ENCODE measurements at places on chromosomes 7 and 10.

DNA sequence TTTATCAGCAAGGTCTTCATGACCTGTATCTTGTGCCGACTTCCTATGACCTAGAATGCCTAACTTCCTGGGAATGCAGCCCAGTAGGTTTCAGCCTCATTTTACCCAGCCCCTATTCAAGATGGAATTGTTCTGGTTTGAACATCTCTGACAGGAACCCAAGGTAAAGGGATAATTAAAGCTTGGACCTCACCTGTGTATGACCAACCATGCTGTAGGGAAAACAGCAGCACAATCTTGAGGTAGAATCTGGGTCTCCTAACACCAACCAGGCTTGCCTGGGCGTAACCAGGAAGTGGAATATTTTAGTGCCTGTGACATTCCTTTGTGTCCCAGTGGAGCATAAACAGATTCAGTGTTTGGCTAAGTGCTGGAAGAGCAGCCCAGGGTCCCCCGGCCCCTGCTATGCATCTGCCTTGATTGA lies 94.1 kb downstream of the PFKFB3 start:
- DNase-seq, result no peak

- peak; percentile 68 for DNase-seq
These were observed 29.8 kb downstream of the PLAU start for GRCh38 chr10:73940634-73941221.

DNA sequence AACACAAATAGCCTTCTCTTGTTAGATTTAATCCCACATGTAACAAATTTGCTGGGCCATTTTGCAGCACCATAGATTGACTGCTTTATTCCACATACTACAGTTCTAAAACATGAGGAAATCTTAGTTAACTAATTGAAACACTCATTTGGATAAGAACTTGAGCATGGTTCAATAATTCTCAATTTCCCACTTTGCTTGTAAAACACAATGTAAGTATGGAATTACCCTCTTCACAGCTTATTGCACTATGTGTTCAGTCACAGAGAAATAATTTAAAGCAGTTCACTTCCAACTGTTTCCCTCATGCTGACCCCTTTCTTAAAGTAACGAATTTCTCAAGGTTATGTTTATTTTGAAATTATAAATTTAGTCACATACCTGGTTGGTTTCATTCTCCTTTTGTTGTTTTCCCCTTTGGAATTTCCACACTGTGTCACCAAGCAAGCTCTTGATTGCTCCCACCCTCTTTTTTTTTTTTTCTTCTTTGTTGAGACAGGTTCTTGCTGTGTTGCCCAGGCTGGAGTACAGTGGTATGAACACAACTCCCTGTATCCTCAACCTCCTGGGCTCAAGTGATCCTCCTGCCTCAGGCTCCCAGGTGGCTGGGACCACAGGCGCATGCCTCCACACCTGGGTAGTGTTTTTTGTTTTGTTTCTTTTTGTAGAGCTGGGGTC lies 425.4 kb downstream of the EXOC4 start:
- no peak for DNase-seq

DNA sequence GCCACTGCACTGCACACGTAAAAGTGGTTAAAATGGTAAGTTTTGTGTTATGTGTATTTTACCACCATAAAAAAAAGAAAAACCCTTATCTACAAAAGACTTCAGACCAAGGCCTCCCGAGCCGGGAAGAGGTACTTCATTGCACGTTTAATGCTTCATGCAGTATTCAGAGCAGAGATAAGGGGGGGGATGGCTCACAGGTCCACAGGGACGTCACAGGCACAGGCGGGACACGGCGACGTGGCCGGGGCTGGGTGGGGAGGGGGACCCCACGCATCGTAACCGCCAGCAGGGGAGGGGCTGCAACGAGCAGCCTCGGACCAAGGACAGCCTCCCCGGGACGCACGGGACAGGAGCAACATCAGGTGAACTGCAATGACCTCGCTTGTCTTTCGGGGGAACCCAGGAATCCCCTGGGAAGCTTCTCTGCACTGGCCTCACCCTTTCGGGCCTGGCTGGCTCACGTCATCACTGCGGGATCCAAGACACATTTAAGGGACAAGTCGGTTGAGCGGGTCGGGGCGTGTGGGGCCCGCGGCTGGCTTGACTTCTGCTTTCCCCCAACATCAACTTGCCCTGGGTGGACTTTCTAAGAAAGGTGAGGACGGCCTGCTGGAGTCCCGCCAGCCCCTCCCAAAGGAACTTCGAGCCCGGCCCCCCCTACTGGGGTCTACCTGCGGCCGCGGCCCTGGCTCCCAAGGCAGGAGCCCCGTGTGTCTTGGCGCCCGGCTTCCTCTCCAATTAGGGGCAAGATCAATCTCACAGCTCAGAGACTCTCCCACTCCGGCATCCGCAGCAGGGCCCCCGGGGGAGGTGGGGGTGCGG lies 29.6 kb upstream of the PDGFA start:
- no peak for DNase-seq

DNA sequence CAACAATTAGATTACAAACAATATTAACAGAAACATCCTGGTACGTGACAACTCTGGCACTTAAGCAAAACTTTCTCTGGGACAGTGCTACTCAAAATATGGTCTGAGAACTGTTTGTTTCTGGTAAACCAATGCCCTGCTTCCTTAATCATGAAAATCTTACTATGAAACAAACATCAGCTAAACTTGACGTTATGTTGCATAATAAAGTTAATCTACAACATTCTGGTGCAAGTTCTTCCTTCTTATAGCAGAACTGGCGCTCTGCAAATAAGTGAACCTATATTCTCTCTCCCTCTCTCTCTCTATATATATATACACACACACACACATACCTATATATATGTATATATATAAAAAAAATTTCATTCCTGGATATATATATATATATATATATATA lies 7.8 kb downstream of the C7orf33 start:
- DNase-seq, result no peak

DNA sequence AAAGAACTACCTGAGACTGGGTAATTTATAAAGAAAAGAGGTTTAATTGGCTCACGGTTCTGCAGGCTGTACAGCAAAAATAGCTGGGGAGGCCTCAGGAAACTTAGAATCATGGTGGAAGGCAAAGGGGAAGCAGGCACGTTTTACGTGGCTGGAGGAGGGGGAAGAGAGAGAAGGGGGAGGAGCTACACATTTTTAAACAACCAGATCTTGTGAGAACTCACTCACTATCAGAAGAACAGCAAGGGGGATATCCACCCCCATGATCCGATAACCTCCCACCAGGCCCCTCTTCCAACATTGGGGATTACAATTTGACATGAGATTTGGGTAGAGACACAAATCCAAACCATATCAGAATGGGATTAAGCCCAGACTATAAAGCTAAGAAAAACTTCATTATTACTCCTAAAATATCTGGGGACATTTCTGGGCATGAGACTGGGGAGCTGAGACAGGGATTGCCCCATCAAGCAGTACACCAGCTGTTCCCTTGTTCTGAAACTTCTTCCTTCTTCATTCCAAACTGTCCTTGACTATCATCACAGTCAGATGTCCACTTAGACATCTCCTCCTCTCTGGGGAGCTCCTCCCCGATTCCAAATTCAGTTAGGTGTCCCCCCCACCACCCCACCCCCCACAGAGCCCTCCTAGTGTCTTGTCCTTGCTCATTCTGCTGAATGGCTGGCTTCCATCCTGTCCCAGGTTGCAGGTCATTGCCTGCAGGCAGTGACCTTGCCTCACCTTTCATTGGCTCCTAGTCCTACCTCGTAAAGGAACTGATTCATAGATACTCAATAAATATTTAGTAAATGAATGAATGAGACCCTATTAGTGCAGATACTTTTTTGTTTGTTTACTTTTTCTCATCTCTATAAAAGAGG lies 132.6 kb downstream of the EVX1 start:
- no peak for DNase-seq

- DNase-seq, result no peak
These were observed 12.7 kb upstream of the ABCC2 start for GRCh38 chr10:99769706-99770105.

DNA sequence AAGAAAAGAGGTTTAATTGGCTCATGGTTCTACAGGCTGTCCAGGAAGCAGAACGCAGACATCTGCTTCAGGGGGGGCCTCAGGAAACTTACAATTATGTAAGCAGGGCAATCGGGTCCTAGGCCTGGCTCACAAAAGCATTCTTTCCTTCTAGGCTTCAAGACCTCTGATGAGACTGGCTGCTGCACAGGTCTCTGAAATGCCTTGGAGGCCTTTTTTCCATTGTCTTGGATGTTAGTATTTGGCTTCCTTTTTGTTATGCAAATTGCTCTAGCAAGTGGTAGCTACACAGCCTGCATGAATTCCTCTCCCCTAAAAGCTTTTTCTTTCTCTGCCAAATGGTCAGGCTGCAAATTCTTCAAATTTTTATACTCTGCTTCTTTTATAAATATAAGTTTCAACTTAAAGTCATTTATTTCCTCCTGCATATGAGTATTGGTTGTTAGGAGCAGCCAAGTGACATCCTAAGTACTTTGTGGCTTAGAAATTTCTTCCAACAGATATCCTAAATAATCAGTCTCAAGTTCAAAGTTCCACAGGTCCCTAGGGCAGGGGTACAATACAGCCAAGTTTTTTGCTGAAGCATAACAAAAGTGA lies 83.1 kb upstream of the SEMA3A start:
- DNase-seq, result no peak

DNA sequence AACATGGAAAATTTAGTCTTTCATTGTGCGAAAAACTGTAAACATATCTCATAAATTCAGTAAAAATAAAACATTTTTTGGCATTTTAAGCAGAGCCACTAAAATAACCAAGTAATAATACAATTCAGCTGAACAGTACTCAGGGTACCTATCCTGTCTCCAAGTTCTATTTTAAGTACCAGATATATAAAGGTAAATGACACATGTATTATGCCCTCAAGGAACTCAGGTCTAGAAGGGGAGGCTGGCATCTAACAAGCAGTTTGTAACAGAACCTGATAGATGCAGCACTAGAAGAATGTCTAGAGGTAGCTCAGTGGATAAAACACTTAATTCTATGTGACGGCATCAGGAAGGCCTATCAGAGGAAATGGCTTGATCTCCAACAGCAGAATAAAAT lies 112.2 kb downstream of the CRPPA start:
- no peak for DNase-seq

DNA sequence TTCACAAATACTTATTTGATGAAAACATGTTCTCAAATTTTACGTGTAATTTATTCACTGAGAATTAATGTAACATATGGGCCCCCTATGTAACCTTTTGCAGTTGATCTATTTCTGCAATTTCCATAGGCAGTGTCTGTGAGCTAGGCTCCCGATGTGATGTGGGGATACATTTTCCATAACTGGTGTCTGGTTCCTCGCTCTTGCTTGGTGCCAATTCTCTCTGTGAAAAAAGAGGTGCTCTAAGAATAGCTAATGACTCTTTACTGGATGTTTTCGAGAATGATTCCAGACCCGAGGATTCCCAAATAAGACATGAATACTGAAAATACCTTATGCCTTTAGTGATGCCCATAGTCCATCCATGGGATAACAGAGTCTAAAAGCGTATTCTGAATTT lies 286.7 kb upstream of the FZD8 start:
- no peak for DNase-seq

GRCh38 chr10:11525503-11525902 lies 85.9 kb downstream of the USP6NL start:
- no peak for DNase-seq

DNA sequence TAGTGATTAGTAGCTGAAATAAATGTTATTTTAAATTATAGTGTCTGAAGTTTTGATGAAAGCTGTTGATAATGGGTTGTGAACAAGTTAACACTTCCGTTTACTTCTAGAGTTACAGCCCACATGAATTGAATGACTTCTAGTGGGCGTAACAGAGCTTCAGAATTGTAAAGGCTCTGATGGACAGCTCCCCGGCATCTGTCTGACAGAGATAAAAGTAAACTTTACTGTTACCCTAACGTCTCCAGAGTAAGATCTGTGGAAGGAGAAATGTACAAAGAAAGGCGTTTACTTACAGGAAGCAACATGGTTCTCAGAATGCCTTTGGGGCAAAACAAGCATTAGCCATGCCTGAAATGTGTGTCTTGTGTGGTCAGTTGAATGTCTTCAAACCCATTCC lies 124.4 kb downstream of the ADARB2 start:
- no peak for DNase-seq

DNA sequence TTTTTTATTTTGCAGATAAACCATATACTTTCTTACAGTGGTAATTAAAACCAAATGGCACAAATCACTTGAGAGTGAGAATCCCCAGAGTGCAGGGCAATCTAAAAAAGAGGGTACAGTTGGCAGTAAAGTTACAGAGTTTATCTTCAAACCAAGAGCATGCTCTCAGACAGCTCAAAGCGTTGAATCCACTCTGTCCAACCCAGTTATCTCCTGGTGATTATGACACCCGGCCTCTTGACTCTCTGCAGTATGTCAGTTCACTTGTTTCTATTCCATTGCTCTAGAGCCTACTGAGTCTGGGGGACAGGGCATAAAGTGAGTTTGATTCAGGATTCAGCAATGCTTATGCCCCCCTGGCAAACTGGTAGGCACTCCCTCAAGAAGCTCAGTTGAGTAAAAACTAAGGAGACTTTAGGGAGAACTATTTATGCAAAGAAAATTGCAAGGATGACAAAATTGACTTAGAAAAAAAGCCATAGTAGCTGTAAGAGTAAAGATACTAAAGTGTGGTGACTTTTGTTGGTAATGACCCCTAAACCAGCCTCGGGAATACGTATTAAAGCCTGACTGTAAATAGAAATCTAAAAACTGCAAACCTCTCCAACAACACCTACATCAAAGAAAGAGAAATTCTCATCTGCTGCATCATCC lies 55.5 kb downstream of the COL1A2 start:
- DNase-seq, result no peak

- DNase-seq, result no peak
These were observed 2.0 kb upstream of the IL2RA start for GRCh38 chr10:6064119-6064518.

GRCh38 chr7:100021297-100021696 lies 5.9 kb downstream of the ZKSCAN1 start:
- no peak for DNase-seq

DNA sequence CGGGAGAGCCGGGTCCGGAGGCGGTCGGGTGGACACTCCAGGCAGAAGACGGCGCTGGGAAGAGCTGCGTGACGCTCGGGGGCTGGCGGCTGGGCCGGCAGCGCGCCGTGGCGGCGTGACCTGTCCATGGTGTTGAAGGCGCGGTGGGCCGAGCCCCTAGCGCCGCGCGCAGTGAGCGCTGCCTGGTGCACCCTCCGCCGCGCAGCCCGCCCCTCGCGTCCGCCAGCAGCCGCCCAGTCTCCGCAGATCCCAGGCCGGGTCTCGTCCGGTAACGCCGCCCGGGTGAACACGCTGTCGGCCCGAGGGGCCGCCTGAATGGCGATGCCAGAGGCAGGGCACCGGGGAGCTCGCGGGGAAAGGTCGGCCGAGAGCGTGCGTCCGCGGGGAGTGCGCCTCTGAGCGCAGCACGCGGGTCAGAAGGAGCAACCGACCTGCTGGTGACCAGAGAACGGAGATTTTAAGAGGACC lies 657 bp upstream of the TMEM178B start:
- no peak for DNase-seq

DNA sequence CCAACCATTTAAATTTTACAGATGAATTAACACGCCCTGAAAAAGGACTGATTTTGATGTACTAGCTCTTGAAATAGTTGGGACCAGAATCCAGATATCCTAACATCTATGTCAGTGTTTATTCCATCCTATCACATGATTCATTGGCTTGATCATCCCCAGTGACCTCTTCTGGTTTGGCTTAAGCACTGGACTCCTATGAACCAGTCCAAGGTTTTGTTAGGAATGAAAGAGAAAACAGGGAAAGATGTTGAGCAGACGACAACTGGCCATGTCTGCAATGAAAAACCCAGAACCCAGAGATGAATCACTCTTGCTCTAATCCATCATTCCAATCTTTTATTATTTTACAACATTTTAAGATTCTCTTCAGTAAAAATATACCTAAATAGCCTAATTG lies 1080.9 kb downstream of the SORCS1 start:
- DNase-seq, result no peak
